ENCODE measurements at places on chromosomes 4 and X.

GRCh38 chrX:123049071-123049625, 134.9 kb upstream of the GRIA3 start:
- DNase-seq, result no peak

GRCh38 chr4:80309294-80310004, 26.1 kb upstream of the CFAP299 start:
- DNase-seq, result no peak

DNA sequence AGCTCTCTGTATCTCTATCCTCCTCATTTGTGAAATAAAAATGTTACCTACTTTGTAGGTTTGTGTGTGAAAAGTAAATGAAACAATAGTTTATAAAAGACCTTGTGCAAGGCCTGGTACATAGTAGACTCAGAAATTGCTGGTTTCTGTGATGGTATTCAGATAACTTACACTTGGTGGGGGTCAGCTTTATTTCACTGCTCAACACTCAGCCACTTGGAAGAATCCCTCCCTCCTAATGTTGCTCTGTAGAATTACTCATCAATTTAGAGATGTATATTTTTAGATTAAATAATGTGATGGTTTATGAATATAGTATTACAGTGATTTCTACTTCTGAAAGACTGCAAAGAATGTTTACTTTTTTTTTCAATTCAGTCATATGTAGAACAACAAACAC, 32.7 kb downstream of the SMARCAD1 start:
- no peak for DNase-seq

- no peak for DNase-seq
Measured at GRCh38 chr4:20298455-20298854, 46.8 kb downstream of the SLIT2 start.

DNA sequence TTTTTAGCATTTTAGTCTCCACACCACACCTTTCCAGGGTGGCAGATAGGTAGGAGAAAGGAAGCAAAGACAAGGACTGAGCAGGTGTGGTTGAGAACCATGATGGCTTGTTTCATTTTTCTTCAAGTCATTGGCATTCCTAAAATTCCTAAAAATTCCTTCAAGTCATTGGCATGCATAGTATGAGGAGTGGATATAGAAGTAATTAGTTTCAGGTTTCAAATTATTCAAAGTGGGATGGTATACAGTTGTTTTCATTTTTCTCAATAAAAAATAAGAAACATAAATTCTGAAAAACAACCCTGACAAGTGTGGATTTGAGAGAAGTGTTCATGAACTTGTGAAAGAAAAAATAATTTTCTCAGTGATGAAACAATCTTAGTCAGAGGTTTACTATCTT, 22.3 kb upstream of the HERC3 start:
- no peak for DNase-seq

DNA sequence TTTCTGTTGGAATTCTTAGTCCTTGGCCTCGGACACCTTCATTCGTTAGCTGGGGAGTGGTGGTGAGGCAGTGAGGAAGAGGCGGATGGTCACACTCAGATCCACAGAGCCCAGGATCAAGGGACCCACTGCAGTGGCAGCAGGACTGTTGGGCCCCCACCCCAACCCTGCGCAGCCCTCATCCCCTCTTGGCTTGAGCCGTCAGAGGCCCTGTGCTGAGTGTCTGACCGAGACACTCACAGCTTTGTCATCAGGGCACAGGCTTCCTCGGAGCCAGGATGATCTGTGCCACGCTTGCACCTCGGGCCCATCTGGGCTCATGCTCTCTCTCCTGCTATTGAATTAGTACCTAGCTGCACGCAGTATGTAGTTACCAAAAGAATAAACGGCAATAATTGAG, 23.4 kb downstream of the PIGG start:
- DNase-seq, result no peak

GRCh38 chr4:143375326-143376073, 38.8 kb downstream of the GAB1 start:
- no peak for DNase-seq
